ENCODE measurements at places on chromosomes 1 and 21.

- DNase-seq, result no peak
These were observed 121.1 kb upstream of the CAMK1G start for GRCh38 chr1:209462433-209462832.

DNA sequence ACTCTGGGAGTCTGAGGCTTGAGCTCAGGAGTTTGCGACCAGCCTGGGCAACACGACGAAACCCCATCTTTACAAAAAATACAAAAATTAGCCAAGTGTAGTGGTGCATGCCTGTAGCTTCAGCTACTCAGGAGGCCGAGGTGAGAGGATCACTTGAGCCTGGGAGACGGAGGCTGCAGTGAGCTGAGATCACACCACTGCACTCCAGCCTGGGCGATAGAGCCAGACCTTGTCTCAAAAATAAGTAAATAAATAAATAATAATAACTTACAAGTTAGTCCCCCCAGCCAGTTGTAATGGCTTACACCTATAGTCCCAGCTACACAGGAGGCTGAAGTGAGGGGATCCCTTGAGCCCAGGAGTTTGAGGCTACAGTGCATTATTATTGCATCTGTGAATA is 21.7 kb upstream of the BTG2 start:
- DNase-seq, result peak; percentile 0

DNA sequence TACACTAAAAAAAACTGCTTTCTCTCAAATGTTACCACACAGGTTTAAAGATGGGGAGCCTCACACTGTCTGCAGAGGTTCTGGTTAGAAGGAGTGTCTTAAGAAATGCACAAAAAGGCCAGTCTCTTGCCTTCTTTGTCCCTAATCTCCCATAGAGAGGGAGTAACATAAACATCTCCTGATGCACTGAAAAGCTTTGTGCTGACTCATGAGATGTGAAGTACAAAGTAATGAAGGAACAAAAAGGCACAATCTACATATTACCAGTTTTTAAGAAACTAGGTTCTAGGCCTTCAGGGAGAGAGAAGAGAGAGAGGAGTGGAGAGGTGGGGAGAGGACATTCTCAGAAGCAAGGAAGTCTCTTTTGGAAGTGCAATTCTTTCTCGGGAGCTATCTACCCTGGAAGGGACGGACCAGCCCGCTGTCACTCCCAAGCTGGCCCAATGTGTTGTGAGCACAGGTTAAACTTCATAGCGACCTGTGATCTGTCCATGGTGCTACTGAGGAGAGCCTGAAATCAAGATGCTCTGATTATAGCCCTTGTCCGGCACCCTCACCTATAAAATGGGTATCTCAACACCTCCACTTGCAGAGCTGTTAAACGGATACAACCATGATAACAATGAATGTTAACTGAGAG is 458.1 kb downstream of the DISC1 start:
- no peak for DNase-seq

DNA sequence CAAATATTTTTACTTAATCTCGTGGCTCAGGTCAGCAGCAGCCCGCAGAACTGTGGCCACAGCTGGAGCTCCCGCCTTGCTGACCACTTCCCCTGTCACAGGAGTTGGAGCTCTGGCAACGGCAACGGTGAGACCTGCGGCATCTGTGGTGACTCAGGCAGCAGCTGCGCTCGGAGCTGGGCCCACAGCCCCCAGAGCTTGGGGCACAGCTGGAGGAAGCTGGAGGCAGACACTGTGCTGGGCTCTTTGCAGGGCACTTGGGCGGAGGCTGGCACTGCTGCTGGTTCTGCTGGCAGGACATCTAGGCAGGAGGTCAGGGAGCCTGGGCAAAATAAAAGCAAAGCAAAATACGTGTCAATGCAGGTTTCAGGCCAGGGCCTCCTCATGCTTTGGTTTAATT is at the start of gene LCE3A:
Gene LCE3A (minus strand): TSS at position 301 of the 400 bp plus-strand sequence. CDS start 0 bp downstream, at position 301.
- DNase-seq, result no peak

All from activated naive CD8-positive, alpha-beta T cell treated with anti-CD3 and anti-CD28 coated beads, Interleukin-2, amount 50 U/mL, for 24 hours (primary cell).